ENCODE measurements at places on chromosomes 12 and 14.

DNA sequence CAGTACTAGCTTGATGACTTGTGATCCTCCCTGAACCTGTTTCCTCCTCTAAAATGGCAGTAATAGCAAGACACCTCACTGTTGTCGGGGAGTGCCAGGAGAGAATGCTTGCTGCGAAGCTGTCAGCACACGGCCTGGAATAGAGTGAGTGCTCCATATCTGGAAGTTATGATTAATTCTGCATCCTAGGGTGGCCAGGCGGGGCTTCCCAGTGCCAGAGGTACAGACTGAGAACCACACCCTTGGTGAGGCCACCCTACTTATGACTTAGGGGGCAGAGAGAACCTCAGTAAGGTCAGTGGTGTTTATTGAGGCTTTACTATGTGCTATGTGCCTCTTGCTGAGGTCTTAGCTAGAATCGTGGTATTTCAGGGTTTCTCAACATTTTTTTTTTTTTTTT is 20.1 kb downstream of the MORN3 start:
- DNase-seq, result no peak

DNA sequence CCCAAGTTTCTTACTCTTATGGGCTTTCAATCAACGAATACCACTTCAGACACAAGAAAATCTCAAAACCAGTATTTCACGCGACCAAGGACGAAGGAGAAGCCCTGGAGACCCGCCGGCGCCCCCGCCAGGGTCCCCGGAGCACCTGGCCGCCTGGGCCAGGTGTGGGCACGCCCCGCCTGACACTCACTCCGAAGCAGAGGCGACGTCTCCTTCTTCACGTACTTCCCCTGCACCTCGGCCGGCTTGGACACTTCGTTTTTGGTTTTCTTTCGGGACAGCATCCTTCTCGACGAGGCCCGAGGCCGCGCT is 466 bp downstream of the SAV1 start:
- DNase-seq, result no peak

DNA sequence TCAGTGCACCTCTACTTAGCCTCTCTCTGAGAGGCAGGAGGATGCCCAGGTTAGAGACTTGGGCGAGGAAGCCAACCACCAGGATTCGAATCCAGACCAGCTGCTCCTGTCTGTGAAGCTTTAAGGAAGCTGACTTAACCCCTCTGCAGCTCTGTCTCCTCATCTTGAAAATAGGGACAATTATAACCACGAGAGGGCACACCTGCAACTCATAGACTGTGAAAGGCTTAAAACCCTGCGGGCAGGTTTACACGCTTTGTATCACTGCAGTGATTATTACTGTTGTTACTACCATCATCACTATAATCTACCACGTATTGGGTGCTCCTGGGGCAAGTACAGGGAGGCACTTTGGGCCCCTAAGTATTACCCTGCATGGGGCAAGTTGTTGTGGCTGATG is 379.8 kb downstream of the VRK1 start:
- DNase-seq, result no peak

DNA sequence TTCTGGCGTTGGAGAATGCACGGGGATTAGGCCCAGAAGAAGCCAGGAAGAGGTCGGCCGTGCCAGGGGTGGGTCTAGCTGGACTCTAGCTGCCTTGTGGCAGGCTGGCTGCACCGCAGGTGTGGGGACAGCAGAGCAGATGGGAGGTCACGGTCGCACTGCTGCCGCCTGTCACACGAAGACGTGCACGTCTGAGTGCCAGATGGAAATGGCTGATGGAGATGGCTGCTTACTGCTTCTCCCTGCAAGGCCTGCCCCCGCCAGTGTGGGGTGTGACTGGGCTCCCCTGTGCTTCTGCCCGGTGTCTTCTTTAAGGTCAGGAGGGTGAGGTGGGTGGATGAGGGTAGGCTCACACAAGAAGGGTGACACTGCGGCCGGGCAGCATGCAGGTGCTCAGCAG is 79.0 kb downstream of the MOK start:
- no peak for DNase-seq

- no peak for DNase-seq
Measured at GRCh38 chr14:61171727-61172126, 109.4 kb downstream of the TMEM30B start.

- DNase-seq, result no peak
Measured at GRCh38 chr12:91211866-91212265, 29.2 kb upstream of the DCN start.

DNA sequence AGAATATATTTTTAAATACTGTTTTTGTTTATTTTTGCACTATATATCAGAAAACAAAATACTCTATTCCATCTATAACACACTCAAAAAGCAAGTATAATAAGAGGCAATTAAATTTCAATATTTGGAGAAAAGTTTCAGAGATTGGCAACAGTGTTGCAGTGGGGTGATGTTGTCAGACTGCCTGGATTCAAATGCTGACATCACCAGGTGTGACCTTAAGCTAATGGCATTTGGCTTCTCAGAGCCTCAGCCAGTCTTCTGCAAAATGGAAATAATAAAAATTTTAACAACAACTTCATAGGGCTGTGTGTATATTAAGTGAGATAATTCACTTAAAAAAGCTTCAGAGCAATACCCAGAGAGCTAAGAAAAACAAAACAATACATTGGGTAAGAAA is 74.7 kb downstream of the TMTC1 start:
- DNase-seq, result no peak

DNA sequence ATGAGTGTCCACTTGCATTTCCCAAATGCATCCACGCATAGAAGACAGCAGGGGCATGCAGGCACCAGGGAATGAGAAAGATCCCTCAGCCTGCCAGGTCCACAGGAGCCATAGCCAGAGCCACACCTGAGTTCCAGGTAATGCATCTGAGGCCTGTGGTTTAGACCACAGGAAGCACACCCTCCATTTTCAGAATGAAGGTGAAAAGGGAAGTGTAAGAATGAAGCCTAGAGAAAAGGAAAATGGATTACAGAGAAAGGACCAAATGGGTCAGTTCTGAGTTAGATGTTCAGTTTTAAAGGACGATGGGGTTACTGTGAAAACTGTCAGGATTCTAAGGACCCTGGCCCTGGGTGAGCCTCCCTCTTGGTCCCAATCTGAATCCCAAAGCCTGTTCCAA is 1283.2 kb downstream of the TMEM121 start:
- DNase-seq, result no peak

GRCh38 chr14:93943052-93943451 is 15.9 kb downstream of the FAM181A start:
- no peak for DNase-seq

DNA sequence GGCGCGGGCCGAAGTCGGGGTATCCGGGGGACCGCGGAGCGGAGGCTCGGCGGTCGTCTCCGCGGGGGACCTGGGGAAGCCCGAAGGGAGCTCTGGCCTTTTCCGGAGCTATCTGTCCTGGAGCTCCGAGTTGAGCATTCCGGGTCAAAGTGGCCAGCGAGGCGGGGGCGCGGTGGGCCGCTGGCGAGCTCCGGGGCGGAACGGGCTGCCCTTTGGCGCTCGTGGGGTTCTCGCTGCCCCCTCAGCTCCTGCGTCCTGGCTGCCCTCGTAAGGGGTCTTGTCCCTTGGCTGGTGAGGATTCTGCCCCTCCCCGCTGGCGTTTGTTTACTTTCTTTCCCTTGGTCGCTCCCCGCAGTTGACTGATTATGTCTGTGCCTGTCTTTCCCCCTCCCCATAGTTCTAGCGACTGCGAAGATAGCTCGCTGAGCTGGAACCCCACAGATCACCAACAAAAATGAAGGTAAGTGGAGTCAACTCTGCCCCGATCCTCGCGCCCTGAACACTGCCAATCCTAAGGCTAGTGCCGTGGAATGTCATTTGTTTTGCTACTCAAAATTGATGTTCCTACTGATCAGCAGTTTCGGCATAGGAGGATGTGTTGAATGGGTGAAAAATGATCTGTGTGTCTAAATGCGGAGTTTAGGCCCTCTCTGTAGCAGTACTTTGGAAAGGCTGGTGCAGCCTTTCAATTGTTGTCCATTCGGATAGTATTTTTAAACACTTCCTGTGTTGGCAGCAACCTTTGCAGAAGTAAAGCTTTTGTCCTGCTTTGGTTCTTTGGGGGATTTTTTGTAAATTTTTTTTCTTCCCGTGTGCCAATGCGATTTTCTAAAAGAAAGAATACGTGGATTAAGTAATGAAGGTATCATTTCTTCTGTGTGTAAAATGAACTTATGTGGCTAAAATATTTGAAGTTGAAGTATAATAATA is 1.3 kb downstream of the ARID4A start:
- peak; percentile 31 for DNase-seq

DNA sequence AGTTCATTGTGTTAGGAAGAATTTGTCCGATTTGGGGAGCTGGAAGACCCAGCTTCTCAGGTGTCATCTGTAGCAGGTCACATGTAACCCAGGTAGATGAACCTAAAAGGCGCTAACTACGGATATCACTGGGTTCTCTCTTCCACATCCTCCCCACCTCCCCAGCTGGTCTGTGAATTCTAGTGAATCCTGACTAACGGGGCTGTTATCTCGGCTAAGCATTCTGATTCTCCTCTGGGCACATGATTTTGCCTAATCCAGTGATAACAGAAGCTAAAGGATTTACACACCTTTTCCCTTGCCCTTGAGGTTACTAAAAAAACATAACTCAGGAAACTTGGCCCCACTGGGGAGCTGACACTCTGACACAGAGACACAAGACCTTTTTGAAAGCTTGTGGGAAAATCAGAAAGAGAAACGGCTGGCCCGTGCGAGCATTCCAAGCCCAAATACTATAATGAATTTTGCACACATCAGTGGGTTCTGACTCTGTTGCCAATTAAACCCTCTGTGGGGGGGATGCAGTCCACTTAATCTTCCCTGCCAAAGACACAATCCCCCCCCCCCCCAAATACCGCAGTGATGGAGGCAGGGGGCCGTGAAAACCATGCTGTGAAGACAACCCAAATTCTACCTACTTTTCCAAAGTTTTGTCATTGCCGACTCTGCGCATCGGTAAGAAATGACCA is 81.0 kb upstream of the FZD10 start:
- DNase-seq, result no peak

DNA sequence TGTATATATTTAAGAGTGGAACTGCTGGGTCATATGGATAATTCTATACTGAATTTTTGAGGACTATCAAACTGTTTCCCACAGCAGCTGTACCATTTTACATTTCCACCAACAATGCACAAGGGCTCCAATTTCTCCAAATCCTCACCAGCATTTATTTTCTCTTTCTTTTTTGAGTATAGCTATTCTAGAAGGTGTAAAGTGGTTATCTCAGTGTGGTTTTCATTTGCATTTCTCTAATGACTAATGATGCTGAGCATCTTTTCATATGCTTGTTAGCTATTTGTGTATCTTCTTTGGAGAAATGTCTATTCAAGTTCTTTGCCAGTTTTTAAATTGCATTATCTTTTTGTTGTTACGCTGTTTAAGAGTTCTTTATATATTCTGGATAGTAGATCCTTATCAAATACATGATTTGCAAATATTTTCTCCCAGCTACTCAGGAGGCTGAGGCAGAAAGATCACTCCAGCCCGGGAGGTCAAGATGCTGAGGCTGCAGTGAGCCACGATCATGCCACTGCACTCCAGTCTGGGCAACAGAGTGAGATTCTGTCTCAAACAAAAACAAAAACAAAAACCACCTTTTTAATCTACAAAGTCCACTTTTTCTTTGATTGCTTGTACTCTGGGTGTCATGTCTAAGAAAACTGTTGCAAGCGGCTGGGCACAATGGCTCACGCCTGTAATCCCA is 32.8 kb downstream of the GTF2A1 start:
- no peak for DNase-seq

DNA sequence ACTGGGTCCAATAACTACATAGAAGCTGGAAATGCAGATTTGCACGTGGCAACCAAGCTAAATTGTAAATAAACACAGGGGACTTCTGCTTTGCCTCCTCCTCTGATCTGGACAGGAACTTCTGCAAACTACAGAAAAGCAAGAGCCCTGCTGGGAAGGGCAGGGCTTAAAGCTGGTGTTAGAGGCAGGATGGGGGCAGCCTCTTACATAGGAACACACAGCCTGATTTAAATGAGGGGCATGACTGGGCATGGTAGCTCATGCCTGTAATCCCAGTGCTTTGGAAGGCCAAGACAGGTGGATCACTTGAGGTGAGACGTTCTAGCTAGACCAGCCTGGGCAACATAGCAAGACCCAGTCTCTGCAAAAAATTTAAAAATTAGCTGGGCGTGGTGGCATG is 46.7 kb downstream of the ERH start:
- no peak for DNase-seq
